Naive thymus-derived CD8-positive, alpha-beta T cell (primary cell): ENCODE measurements at places on chromosomes 1 and 21. TPM values are rescaled to one million over a fixed set of nuclear protein-coding genes. Genes with fewer than 3 reads are reported as not detected.

SLAMF6 gene
- 42.5 TPM for total RNA-seq

LIN28A gene
- not detected for total RNA-seq

OR2G6 gene
- total RNA-seq: not detected

CSF3R gene
- total RNA-seq: not detected

OPRD1 gene
- not detected for total RNA-seq

MYBPH gene
- not detected for total RNA-seq

DUSP10 gene
- total RNA-seq: 4.2 TPM

PDE4B gene
- total RNA-seq: 29.6 TPM

LRRC39 gene
- total RNA-seq: 2.7 TPM

EDN2 gene
- total RNA-seq: not detected

LMOD1 gene
- total RNA-seq: not detected

VCAM1 gene
- total RNA-seq: not detected
